Epithelial cell of umbilical artery (primary cell): ENCODE measurements at places on chromosomes 12 and 14. TPM values are rescaled to one million over a fixed set of nuclear protein-coding genes. Genes with fewer than 3 reads are reported as not detected.

SLC38A1 gene
- 65.0 and 117 TPM in 2 replicates for total RNA-seq

RNFT2 gene
- total RNA-seq = 1.3 and 4.9 TPM in 2 replicates

HIGD1C gene
- not detected in 2 replicates for total RNA-seq

P2RX2 gene
- not detected in 2 replicates for total RNA-seq

CLEC6A gene
- not detected in 2 replicates for total RNA-seq

CLEC1A gene
- total RNA-seq = 18.7 and 24.4 TPM in 2 replicates

GDF3 gene
- total RNA-seq = 0.15 TPM in 1 of 2 replicates, not detected in the other

OVCH1 gene
- not detected in 2 replicates for total RNA-seq

PPP4R4 gene
- total RNA-seq = under 0.01 TPM in 2 replicates

ZBTB42 gene
- total RNA-seq = 5.6 and 5.8 TPM in 2 replicates

LRRC10 gene
- not detected in 2 replicates for total RNA-seq

TC2N gene
- not detected in 2 replicates for total RNA-seq

GSG1 gene
- not detected in 2 replicates for total RNA-seq

LGMN gene
- total RNA-seq = 71.4 and 95.2 TPM in 2 replicates

POLE gene
- 14.3 and 21.1 TPM in 2 replicates for total RNA-seq

TMPRSS12 gene
- not detected in 2 replicates for total RNA-seq

RHEBL1 gene
- total RNA-seq = 1.6 and 4.9 TPM in 2 replicates

FBLN5 gene
- 1.2 and 4.5 TPM in 2 replicates for total RNA-seq

INSM2 gene
- total RNA-seq = not detected in 2 replicates

NFE2 gene
- not detected in 2 replicates for total RNA-seq

OTOGL gene
- total RNA-seq = 1.8 and 4.2 TPM in 2 replicates
